SHP77 treated with DMSO at 0.1 percent for 48 hours (cell line): ENCODE measurements at places on chromosomes 5 and 9.
A peak's percentile ranks its signal among the peaks of the same experiment; 100 is the strongest.

GRCh38 chr5:32443145-32443540 is 1.4 kb downstream of the ZFR start:
- no peak for DNase-seq

DNA sequence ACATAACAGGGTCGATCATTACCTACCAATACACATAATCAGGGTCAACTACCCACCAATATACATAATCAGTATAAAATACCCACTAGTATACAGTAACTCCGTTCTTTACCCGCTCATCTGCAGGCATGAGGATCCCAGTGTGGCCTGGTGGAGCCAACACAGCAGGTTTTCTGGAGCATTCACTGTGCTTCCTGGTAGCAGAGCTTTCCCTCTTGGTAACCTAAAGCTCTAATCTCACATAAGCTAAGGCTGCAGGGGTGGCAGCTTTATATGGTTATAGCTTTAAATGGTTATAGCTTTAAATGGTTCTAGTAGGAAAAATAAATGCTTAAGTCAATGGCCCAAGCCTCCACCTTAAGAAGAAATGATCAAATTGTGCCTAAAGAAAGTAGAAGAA is 11.9 kb downstream of the LCN1 start:
- no peak for DNase-seq

GRCh38 chr5:56876327-56876726 is 33.1 kb upstream of the SETD9 start:
- no peak for DNase-seq

GRCh38 chr5:172505845-172506244 is 51.5 kb upstream of the SH3PXD2B start:
- DNase-seq: no peak

DNA sequence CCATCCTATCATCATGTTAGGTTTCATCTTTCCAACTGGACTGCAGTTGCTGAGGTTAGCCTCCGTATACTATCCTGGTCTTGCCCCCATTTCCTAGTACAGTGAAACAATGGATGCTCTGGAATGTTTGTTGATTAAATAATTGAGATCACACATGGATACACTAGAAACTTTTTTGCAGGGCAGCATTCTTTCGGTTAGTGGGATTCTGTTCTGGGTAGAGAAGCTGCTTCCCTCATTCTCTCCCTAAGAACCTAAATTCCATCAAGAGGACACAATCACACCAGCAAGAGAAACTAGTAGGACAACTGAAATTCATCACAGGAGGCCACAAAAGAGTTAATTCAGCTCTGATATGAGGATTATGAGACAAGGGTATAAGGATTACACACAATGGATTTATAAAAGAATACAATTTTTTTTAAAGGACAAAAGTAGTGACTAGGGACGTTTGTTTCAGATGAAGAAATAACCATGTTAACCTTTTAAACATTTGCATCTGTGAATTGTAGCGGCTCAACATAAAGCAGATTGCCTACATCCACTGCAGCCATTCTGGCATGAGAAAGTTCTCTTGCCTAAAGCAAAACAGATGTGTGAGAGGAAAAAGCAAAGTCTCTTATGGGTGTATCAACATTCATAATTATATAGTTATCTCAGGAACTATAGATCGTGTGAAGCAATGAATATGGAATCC is 162.7 kb upstream of the LHFPL2 start:
- DNase-seq: no peak

DNA sequence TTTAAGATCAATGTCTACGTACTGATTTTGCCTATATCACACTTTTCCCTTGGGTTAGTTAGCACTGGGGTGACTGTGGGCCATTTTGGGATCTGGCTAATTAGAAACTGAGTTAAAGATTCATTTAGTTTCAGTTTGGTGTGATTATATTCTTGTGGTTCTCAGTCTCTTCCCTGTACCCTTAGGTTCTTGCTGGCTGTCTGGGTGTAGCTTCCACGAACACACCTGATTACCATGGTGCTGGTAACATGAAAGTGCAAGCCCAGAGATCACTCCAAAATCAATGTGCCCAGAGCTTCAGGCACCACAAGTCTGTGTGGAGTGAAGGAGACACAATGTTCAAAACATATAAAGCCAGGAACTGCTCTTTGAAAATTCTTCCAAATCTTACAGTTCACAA is 248.1 kb downstream of the PDE4D start:
- no peak for DNase-seq

DNA sequence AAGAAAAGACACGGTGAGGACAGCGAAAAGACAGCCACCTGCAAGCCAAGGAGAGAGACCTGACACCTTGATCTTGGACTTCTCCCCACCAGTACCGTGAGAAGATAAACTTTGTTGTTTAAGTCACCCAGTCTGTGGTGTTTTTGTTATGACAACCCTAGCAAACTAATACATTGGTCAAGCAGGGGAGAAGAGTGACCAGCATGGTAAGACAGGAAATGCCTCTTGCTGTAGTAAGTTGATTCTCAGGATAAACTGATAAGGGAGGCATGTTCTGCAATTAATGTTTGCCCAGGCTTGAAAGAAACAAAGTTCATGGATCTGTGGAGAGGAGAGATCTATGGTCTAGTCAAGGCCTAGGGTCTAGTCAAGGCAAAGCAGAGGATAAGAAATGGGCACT is 801.2 kb downstream of the MAT2B start:
- DNase-seq: no peak

DNA sequence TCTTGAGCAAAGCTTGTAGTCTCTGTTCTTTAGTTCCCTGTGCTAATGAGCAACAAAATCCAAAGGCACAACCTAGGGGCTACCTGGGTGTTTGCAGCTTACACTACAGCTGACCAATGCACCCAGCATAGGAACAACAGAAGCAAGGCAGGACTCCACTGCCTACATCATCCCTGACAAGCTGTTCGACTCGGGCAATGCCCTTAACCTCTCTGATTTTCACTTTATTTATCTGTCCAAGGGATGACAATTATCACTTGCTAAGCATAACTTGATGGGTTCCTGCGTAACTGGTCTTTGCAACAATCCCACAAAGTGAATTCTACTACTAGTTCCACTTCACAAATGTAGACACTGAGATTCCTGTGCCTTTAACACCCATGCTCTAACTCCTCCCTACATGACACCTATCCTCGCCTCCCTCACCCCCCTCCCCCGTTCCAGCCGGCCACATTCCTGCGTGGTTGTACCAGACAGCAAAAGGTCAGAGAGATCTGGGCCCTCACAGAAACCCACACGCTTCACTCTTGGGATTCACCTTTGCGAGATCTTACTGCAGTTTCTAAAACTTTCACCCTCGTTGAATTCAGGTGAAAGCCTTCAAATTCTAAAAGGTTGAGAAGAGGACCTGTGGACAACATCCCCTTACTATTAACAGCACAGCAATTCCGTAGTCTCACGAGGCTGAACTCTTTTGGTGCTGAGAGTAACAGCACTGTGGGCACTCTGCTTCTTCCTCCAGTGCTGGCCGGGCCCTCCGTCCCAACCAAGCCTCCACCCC is 995 bp downstream of the IPPK start:
- no peak for DNase-seq

DNA sequence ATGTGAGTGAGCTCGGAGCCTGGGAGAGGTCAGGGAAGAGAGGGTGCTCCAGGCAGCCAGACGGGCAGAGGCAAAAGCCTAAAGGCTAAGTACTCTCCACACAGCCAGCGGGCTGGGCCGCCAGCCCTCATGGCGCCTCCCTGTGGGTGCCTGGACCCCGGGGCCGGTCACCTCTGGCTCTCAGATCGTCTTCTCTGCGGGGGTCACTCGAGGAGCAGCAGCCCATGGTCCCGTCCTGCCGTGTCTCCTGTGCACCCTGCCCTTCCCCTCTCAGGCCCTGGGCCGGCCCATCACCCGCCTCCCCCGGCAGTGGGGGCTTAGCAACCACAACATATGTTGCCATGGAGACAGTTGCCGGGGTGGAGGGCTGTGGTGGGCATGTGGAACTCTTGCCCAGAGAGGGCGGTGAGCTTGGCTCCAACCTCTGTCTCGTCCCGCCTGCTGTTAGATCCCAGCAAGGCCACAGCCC is 4.2 kb downstream of the AK1 start:
- DNase-seq: no peak

DNA sequence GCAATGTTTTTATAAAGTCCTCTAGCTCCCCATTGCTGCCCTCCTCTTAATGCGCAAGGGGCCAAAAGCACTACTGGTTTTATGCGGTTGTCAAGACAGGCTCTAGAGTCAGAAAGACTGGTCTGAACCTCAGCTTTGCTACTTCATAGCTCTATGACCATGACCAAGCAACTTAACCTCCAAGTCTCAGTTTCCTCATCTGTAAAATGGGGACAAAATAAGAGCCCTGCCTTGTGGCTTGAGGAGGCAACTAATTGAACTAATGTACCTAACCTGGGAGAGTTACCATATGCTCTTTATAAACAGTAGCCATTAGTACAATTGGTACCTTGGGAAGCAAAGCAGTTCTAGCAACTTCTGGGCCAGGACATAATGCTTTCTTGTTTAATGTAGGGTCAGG is 36.5 kb downstream of the ANXA6 start:
- no peak for DNase-seq

DNA sequence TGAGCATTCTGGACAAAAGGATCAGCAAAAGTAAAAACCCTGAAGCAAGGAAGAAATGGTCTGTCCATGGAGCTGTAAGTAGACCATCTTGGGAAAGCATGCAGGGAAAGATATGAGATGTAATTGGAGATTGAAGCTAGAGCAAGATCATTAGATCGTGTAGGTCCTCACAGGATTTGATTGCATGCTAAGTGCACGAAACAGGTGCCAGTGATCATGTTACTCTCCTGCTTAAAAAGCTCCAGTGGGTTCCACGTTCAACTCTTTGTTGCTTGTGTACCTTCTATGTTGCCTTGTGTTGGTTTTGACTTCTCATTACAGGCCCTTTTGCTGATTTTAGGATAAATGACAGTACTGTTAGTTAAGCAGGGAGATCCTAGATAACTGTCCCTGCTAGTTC is 442.0 kb downstream of the DMRT2 start:
- no peak for DNase-seq

- DNase-seq: no peak
These were observed 103.9 kb upstream of the DMRT1 start for GRCh38 chr9:737400-738120.

DNA sequence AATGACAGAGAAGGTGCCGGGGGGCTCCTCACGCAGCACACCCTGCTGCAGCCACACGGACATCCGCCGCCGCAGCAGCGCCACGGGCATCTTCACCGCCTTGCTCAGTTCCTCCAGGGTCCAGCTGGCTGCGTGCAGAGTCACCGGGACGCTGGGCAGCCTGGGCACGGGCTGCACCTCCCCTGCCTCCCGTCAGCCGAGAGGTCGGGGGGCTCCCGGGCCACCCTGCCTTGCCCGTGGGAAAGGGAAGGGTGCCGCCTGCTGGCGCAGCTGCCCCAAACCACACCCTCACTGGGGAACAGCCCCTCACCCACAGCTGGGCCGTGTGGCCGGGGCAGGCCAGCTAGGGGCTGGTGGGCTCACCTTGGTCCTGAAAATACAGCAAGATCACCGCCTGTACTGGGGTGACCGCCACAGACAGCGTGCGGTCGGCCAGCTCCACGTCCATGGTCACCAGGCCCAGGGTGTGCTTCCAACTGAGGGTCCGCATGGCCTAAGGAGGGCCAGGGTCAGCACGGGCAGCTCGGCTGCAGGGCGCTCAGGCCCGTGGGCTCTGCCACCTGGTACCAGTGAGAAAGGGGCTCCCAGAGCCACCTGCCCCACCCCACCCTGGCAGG is 3.6 kb upstream of the TMEM210 start:
- DNase-seq: no peak

DNA sequence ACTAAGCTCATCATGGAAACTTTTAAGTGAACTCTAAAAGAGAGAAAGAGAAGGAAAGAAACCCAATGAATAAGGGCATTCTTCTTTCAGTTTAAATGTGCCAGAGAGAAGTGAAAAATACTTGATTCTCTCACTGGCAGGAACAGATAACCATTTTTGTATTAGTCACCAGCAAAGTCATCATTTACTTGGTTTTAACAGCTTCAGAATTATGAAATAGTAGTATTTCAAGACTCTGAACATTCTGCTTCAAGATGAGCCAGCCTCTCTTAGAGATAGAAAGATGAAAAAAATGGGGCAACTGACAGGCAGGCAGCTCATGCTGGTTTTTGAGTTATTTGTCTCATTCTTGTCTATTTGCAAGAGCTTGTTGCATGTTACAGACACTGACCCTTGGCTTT is 103.5 kb downstream of the GCNT1 start:
- no peak for DNase-seq

DNA sequence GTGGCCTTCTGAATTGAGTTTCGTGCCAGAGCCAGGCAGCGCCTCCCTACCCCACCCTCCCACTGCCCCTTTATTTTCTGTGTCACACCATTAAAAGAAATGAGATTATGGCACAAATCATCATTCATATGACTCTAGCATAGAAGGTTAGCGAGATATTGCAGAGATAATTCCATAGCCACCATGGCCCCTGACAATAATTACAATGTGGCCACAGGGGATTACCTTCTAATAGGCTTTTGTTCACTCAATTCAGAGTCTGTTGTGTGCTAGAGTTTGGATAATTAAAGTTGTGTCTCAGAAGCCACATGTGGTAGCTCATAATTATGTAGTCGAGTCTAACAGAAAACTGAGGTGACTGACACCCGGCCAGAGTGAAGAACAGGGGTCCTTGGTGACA is 428.1 kb downstream of the ARHGEF28 start:
- no peak for DNase-seq

DNA sequence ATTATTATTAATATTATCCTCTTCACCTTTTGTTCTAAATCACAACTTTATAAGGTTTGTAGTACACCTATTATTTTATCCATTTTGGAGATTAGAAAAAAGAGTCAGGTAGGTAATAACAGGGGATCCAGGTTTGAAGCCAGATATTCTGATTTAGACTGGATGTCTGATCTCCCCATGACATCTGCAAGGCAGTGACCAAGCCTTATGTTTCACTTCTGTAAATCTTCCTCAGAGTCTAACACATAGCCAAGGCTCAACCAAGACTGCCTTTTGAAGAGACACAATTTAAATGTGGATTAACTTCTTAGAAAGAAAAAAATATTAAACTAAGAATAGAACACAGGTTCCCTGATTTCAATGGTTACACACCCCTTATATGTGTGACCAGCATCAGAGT is 44.2 kb downstream of the CETN3 start:
- DNase-seq: no peak

- DNase-seq: peak; percentile 85
These were observed at the start of gene LIFR for GRCh38 chr5:38556599-38557307. TSS of gene LIFR (minus strand) at chr5:38556646. CDS start at chr5:38530647, 25,999 bp downstream.

DNA sequence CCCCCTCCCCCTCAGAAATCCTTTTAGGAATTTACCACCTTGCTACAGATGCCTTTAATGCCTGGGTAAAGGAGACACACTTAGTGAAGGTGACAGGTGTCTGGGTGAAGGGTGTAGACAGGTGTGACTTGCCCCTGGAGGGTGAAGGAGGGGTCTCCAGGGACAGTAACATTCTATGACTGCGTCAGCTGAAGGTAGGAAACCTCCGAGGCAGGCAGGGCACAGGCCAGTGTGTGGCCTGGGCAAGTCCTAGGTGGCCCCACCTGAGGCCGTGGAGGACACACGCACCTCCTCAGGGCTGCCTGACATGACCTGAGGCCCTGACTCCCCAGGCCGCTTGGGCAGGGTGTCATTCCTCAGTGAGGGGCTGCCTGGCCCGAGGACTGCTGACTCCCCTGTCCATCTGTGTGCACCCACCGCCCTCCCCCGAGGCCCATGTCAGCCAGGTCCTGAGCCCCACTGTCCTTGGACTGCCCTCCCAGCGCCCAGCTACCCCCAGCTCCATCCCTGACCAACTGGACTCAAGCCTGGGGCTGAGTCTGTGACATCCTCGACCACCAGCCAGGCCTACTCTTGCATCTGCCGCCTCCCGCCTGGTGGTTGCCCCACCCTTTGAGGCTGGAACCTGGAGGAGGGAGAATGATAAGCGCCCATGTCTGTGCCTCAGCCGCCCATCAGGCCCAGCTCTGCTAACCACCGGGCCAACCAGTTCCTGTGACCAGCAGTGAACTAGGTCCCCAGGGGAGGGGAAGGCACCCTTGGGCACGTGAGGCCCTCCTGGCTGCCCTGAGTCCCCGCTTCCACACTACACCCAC is 18.4 kb downstream of the CARD19 start:
- no peak for DNase-seq
